Astrocyte of the hippocampus (primary cell): ENCODE measurements at places on chromosomes 2 and 18.

DNA sequence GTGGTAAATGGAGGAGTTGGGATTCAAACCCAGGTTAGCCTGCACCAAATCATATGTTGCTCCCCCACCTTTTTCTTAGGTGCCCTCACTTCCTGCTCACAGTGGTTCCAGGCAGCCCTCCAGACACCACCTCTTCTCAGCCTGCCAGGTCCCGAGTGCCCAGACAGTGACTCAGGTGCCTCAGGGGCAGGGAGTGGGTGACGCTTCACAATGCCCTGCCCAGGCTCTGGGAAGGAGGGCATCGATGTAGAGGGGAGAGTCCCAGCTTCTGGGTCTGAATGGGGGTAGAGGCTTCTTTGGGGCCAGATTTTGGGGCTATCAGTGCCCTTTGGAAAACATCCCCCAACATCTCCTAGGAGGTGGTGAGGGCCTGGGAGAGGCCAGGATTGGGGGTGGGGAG is 5.2 kb upstream of the DNAJB2 start:
- peak; percentile 82 for DNase-seq

- no peak for DNase-seq
Measured at GRCh38 chr2:206920951-206921350, 18.4 kb upstream of the CPO start.

GRCh38 chr2:173271135-173271534 is 83.5 kb upstream of the CDCA7 start:
- no peak for DNase-seq

- DNase-seq = no peak
Measured at GRCh38 chr2:45844796-45845457, 193.5 kb downstream of the PRKCE start.

GRCh38 chr2:106316915-106317314 is 122.8 kb upstream of the UXS1 start:
- no peak for DNase-seq

DNA sequence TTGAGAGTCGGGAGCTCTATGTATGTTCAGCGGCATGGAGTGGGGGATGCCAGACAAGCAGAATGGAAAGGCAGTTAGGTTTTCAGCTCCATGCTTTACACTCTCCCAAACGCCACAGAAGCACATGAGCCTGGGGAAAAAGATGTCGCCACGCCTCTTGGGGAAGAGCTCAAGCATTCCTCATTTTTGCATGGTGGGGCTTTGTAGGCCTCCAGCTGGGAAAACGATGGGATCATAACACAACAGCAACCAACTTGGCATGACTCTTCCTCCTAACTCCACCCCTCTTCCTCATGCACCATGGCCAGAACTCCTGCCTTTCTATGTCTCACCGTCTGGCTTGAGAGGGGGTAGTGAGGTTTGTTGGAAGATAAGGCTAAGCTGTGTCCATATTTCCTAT is 102.6 kb downstream of the PAX3 start:
- no peak for DNase-seq

GRCh38 chr2:120222186-120223033 is 790 bp downstream of the TMEM185B start:
- no peak for DNase-seq

DNA sequence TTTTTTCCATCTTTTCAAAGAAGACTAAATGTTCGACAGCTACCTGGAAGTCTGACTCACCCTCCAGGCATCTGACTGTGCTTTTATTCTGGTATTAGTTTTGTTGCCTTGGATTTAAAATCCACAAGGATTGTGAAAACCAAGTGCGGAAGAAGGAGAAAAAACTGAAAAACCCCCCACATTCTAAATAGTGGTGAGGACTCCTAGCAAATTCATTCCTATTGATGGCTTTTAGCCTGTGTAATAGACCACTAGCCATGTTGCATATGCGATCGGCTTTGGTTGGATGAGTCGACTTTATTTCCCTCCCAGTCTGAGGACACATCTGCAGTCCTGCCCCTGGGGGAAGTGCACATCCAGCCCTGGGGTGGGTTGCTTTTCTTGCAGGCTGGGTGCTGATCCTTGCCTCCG is 16.9 kb downstream of the LDLRAD4 start:
- DNase-seq = peak; percentile 74

GRCh38 chr18:37630334-37630733 is 64.7 kb upstream of the CELF4 start:
- DNase-seq = no peak

GRCh38 chr18:10453806-10454680 is at the start of gene APCDD1:
Gene APCDD1 (plus strand): TSS chr18:10454635. CDS start chr18:10454982, 347 bp downstream.
- DNase-seq = peak; percentile 80

- DNase-seq = no peak
Measured at GRCh38 chr2:108404784-108405397, 27.1 kb downstream of the SULT1C4 start.
